Hepatocyte (in vitro differentiated cells): ENCODE measurements at places on chromosomes 3 and 15. TPM values are rescaled to one million over a fixed set of nuclear protein-coding genes. Genes with fewer than 3 reads are reported as not detected.

- H3K4me1 ChIP-seq: no peaks in the 10 kb centered on the region
- no peaks in the 10 kb centered on the region for H3K27me3 ChIP-seq
- H3K4me3 ChIP-seq: no peak overlapping the region
Observed at GRCh38 chr3:39090922-39091321, 16.5 kb downstream of the GORASP1 start.

- no peak overlapping the region for H3K4me3 ChIP-seq
- peaks cover 33% of the 10 kb centered on the region for H3K27me3 ChIP-seq
- no peaks in the 10 kb centered on the region for H3K36me3 ChIP-seq
- H3K27ac ChIP-seq: no peak overlapping the region
- no peak for DNase-seq
- H3K4me1 ChIP-seq: no peaks in the 10 kb centered on the region
Observed at GRCh38 chr15:80265021-80265420, 13.0 kb upstream of the CTXND1 start.

- H3K4me1 ChIP-seq: no peaks in the 10 kb centered on the region
- no peak for DNase-seq
- no peak overlapping the region for H3K4me3 ChIP-seq
- H3K27ac ChIP-seq: no peak overlapping the region
- no peaks in the 10 kb centered on the region for H3K27me3 ChIP-seq
Observed at GRCh38 chr15:52617026-52617425, 48.2 kb upstream of the ARPP19 start.

The SLC12A1 gene
- not detected in 2 replicates for polyA plus RNA-seq

The ZNF385D gene
- 7.4 and 8.5 TPM in 2 replicates for polyA plus RNA-seq

The CSPG5 gene
- polyA plus RNA-seq: 0.32 and 0.34 TPM in 2 replicates
